Fibroblast of skin of back (primary cell): ENCODE measurements at places on chromosomes 5 and 9.

DNA sequence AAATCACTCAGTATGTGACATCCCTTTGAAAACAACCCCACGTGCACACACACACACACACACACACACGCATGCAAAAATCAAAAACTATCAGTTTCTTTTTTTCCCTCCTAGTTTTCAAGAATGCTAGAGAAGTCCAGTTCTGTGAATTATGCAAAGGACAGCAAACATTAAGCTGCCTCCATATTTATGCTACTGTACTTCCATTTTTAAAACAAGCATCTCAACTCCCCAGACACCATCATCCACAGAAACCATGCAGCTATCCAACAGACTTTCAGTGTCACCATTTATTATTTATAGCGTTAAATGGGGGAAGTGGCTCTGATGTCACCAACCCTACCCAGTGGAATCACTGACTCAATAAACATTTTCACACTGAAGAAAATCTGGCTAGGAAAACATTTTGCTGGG, 1.6 kb downstream of the FBXW11 start:
- DNase-seq = peak; percentile 43

DNA sequence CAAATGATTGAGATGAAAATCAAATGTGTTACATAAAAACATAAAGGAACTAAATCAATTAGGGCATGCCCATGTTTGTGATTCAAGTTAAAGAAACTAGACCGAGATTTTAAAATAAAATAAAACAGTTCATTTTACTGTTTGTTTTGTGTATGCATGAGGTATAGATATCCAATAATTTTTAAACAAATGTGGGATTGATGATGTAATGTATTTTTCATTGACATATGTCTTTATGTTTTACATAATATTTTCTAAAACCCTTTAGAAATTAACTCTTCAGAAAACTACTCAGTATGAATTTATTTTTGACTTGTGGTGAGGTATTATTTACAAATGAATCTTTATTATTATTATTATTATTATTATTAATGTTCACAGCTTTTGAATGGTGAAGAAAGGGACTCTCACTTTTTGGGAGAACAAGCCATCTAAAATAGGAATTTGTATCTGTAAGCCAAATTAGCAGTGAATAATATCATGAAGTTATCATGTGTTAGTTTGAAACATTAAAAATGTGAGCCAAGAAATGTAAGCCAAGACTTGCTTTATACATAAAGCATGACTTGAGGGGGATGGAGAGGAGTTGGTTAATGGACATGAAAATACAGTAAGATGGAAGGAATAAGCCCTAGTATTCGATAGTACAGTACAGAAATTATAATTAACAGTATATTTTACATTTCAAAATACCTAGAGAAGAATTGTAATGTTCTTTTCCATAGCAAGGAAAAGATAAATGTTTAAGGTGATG, 355.0 kb downstream of the CDH10 start:
- no peak for DNase-seq

DNA sequence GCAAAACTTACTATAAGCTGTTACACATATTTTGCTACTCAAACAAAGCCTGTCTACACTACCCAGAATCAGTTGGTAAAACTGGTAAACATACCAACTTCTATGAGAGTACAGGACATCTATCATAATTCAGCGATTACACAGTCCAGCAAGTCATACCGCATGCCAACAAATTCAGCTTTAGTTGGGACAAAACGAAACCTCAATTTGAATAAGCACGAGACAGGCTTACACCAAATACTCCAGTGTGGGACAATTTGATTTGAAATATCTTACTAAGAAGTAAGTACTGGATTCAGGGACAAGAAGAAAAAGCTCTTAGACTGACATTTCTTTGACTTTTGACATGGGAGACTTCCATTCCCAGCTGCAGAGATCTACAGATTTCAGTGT, 2.0 kb downstream of the NRG2 start:
- no peak for DNase-seq

- DNase-seq = no peak
These were observed 1.3 kb downstream of the CEL start for GRCh38 chr9:133063159-133063499.

- DNase-seq = no peak
These were observed 42.6 kb upstream of the RNF38 start for GRCh38 chr9:36442710-36443109.

GRCh38 chr5:96316487-96316886, 116.6 kb downstream of the PCSK1 start:
- DNase-seq = no peak

DNA sequence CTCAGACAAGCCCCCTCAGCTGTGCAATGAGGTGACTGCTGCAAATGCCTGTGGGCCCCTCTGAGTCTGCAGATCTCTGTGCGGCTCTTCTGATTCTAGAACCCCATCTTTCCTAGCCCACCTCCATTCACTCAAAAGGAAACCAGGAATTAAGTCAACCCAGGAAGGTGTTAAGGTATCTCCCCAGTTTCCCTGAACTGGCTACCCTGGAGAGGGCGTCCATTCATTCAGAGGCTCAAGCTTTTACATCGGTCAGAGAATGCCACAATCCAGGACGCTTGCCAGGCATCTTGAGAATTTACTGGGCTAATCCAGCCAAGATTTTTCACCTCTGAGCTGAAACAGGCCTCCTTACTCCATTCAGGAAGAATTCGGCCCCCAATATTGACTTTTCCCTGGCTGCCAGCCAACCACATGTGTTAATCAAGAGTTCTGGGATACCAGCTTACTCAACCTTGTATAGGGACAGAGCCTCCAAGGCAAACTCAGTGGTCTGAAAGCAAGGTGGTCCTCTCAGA, 889 bp upstream of the ADAMTS12 start:
- peak; percentile 94 for DNase-seq

DNA sequence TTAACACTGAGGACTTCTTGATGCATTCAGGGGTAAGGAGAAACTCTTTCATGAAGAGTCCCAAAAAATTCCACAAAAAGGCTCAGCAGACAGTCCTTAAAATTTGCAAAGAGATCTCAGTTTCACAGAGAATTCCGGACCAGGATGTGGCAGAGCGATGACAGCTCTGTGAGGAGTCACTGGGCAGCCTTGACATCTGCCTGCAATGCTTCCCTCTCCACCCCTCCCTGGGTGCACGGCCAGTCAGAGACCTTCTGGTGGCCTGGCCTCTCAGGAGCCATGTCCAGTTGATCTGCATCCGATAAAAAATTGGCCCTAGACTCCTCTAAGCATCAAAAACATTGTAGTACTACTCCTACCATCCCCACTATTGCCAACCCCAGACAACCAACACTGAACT, 76.8 kb downstream of the MACROH2A1 start:
- no peak for DNase-seq
